ENCODE measurements at places on chromosomes 6 and 20.

GRCh38 chr6:13698715-13699114 lies 12.9 kb downstream of the RANBP9 start:
- peaks cover 2% of the 10 kb centered on the region for H3K4me1 ChIP-seq
- no peaks in the 10 kb centered on the region for H3K36me3 ChIP-seq
- no peak overlapping the region for H3K27ac ChIP-seq

GRCh38 chr6:90216072-90216977 lies 80.3 kb downstream of the BACH2 start:
- no peaks in the 10 kb centered on the region for H3K36me3 ChIP-seq
- H3K4me3 ChIP-seq = no peak overlapping the region
- no peaks in the 10 kb centered on the region for H3K27me3 ChIP-seq
- no peaks in the 10 kb centered on the region for H3K4me1 ChIP-seq
- H3K27ac ChIP-seq = peak overlapping the region; percentile 27

DNA sequence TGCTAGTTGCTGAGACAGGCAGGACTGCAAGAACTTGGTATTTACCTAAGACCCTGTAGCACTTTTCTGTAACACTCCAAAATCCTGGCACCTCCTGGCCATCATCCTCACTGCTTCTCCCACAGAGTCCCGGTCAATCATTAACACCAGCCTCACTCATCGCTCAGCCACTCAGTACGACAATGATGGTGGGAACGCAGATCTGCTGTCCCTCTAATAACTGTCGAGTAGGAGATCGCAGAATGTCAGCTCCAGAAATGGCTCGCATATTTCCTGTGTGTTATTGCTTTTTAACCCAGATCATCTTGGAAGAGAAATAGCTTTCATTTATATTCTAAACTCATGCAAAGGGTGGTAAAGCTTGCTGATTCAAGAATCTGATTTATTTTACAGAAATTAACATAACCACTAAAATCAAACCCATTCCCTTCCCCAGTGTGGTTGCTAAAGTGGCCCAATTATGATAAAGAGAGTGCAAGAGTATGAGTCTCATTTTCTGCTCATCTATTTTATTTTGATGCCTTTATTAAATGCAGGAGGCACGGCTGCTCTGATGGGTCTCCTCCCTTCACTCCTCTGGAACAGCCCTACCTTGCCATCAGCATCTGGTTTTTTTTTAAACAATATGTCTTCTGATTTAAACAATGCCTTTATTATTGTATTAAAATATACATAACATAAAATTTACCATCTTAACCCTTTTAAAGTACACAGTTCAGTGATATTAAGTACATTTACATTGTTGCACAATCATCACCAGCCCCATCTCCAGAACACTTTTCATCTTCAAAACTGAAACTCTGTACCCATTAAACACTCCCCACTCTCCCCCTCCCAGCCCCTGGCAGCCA lies 28.3 kb upstream of the GGTLC1 start:
- no peaks in the 10 kb centered on the region for H3K27me3 ChIP-seq
- no peaks in the 10 kb centered on the region for H3K36me3 ChIP-seq
- H3K4me3 ChIP-seq = no peak overlapping the region
- H3K4me1 ChIP-seq = no peaks in the 10 kb centered on the region
- no peak for DNase-seq
- no peak overlapping the region for H3K27ac ChIP-seq

GRCh38 chr6:106005954-106006353 lies 80.2 kb upstream of the PRDM1 start:
- H3K4me3 ChIP-seq = no peak overlapping the region
- no peak overlapping the region for H3K27ac ChIP-seq
- no peaks in the 10 kb centered on the region for H3K27me3 ChIP-seq
- DNase-seq = no peak
- H3K36me3 ChIP-seq = no peaks in the 10 kb centered on the region

DNA sequence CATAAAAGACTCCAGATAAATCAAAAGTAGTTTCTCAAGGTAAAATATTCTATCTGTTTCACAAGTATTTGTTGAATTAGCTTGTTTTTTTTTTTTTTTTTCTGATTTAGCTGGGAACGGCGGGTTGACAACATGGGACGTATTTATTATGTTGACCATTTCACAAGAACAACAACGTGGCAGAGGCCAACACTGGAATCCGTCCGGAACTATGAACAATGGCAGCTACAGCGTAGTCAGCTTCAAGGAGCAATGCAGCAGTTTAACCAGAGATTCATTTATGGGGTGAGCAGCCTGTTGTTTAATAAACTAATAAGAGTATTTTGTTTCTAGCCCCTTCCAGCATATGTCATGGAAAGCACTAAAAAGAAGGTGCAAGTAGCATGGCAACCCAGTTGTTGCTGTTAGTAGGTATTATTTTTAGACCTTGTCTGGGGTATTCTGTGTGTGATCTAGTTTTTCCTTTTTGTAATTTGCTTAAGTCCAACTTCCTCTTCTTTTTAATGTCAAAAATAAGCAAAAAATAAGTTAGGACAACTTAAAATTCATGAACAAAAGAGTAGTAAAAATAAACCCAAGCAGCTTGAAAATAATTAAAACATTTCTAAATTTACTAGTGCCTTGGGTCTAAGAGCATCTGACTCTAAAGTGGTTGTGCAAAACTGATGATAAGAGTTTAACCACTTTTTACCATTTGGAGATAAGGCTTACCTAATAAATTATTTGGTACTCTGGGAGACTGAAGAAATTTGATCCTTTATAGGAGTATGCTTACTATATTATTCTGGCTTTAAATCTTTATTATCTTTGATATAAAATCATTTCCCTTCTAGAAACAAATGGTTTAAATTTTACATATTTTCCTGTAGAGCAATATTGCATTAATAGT lies 70.8 kb upstream of the DYNLRB1 start:
- no peaks in the 10 kb centered on the region for H3K27me3 ChIP-seq
- no peak for DNase-seq
- no peak overlapping the region for H3K27ac ChIP-seq
- H3K4me1 ChIP-seq = no peaks in the 10 kb centered on the region
- no peak overlapping the region for H3K4me3 ChIP-seq

- no peak for DNase-seq
- no peaks in the 10 kb centered on the region for H3K4me1 ChIP-seq
- H3K4me3 ChIP-seq = no peak overlapping the region
- no peak overlapping the region for H3K27ac ChIP-seq
- no peaks in the 10 kb centered on the region for H3K36me3 ChIP-seq
Observed at GRCh38 chr20:45409521-45410272, 1.6 kb downstream of the DBNDD2 start.

DNA sequence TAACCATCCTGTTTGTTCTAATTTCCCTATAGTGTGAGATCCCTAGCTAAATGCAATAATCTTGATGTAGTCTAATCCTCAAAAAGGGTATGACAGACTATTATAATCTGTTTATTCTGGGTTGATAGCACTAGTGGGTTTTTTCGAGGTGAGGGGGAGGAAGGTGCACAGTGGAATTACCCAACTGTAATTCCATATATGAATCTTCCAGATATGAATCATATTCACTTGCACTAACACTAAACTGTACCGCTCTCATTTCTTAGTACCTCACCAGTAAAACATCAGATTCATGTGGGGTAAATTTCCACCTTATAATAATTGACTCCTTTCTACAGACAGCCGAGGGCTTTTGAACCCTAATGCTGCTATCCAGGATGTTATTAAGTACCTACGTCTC lies 16.5 kb downstream of the NCOA7 start:
- H3K4me1 ChIP-seq = no peaks in the 10 kb centered on the region
- H3K36me3 ChIP-seq = no peaks in the 10 kb centered on the region
- no peaks in the 10 kb centered on the region for H3K27me3 ChIP-seq
- H3K27ac ChIP-seq = no peak overlapping the region
- no peak overlapping the region for H3K4me3 ChIP-seq
- DNase-seq = no peak

GRCh38 chr6:158439255-158439654 lies 120.6 kb upstream of the TMEM181 start:
- no peaks in the 10 kb centered on the region for H3K27me3 ChIP-seq
- no peak for DNase-seq
- H3K4me1 ChIP-seq = no peaks in the 10 kb centered on the region
- H3K36me3 ChIP-seq = no peaks in the 10 kb centered on the region
- no peak overlapping the region for H3K27ac ChIP-seq
- H3K4me3 ChIP-seq = no peak overlapping the region

DNA sequence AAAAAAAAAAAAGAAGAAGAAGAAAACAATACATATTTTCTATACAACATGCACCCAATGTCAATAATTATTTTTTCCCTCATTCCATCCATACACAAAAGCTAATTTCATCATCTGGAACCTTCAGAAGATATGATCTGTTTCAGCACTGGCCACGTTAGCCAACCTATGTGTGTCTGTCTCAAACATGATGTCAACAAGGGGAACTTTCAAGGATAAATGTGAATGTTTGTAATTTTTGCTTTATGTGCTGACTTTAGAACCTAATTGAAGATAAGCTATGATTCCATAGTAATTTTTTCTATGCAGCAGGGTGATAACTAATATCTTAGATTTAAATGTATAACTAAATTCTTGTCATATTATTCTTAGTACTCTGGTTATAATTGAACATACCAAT lies 37.9 kb downstream of the IPCEF1 start:
- no peaks in the 10 kb centered on the region for H3K4me1 ChIP-seq
- no peak overlapping the region for H3K4me3 ChIP-seq

GRCh38 chr6:57113105-57113504 lies 23.1 kb downstream of the ZNF451 start:
- no peaks in the 10 kb centered on the region for H3K4me1 ChIP-seq
- H3K27me3 ChIP-seq = no peaks in the 10 kb centered on the region
- no peaks in the 10 kb centered on the region for H3K36me3 ChIP-seq
- DNase-seq = no peak
- H3K4me3 ChIP-seq = no peak overlapping the region
- H3K27ac ChIP-seq = no peak overlapping the region

DNA sequence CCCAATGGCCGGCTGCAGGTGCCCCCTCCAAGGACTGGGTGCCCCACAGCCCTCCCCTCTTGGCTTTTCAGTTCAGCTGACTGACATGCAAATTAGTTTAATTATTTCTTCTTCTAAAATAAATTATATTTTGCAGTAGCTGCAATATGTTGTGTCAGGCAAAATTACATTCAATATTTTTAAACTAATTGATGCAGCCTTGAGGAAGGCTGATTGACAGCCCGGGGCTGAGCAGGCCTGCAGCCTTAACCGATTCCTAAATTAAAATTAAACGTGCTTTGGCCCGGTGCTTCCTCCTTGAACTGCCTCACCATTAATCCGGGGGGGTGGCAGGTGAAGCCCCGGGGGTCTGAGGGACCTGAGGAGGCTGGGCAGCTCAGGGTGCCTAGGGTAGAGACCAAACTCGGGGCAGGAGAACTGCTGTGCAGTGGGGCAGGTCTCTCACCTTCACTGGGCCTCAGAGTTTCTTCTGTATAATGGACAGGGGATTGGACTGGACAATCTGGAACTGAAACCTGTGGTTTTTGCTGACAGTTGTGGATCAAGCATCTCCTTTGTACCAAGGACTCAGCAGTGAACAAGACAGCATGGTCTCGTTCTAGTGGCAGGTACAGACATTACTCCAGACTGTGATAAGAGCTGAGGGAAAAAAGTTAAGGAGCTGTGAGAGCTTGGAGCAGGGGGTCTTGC lies 72.5 kb downstream of the CD40 start:
- no peak for DNase-seq
- H3K27ac ChIP-seq = no peak overlapping the region
- no peaks in the 10 kb centered on the region for H3K4me1 ChIP-seq
- H3K36me3 ChIP-seq = no peaks in the 10 kb centered on the region
- no peak overlapping the region for H3K4me3 ChIP-seq

DNA sequence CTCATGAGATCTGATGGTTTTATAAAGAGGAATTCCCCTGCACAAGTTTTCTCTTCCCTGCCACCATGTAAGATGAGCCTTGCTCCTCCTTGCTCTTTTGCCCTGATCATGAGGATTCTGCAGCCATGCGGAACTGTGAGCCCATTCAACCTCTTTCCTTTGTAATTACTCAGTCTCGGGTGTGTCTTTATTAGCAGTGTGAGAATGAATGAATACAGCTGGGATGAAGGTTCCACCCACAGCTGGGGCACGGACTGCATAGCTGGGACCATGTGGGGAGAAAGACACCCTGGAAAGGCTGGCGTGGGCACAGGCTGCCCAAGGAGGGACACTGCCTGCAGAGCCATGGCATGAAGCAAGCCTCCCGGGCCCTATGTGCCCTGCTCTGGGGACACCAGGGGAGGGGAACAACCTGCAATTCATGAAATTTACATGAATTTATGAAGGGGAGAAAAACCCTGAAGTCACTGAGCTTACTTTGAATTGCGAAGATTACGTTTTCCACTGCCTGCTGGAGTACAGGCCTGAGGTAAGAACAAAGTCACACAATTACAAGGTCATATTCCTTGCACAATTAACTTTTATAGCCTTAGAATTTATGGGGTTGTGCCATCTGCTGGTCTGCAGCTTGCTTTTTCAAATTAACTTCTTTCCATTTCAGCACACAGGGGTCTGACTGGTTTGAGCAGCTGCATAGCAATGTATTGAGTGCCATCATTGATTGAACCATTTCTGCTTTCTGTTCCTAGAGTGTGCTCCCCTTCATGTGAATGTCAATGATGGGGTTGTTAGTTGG lies 46.2 kb downstream of the SLC22A1 start:
- DNase-seq = no peak
- H3K27me3 ChIP-seq = no peaks in the 10 kb centered on the region
- H3K4me3 ChIP-seq = no peak overlapping the region

GRCh38 chr6:141653590-141653989 lies 479.1 kb upstream of the GJE1 start:
- no peak overlapping the region for H3K27ac ChIP-seq
- no peaks in the 10 kb centered on the region for H3K4me1 ChIP-seq
- H3K36me3 ChIP-seq = no peaks in the 10 kb centered on the region
- H3K27me3 ChIP-seq = no peaks in the 10 kb centered on the region
- peak; percentile 18 for DNase-seq

DNA sequence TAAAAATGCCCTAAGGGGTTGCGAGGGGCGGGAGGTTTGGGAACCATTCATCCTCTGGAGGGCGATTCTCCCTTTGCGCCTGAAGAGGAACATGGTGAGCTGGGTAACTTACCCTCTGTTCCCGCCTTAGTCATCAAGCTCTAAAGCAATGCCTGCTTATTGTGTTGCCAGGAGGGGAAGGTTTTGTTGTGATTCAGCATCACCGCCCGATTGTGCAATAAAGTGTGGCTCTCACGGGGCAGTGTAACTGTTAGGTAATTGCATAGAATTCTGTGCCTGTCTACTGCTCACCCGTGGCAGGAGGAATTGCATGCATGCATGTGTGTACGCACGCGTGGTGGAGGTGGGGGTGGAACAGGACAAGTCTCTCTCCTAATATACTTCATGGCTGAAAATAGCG lies 95.5 kb upstream of the AGPAT4 start:
- no peaks in the 10 kb centered on the region for H3K4me1 ChIP-seq
- H3K4me3 ChIP-seq = no peak overlapping the region
- no peaks in the 10 kb centered on the region for H3K36me3 ChIP-seq
- no peak for DNase-seq

- H3K27ac ChIP-seq = no peak overlapping the region
- no peak overlapping the region for H3K4me3 ChIP-seq
- H3K27me3 ChIP-seq = no peaks in the 10 kb centered on the region
- no peak for DNase-seq
- H3K36me3 ChIP-seq = no peaks in the 10 kb centered on the region
Observed at GRCh38 chr20:9550283-9550682, 35.9 kb downstream of the LAMP5 start.

Measured in right lobe of liver (tissue), 6 donors.